ENCODE measurements at places on chromosomes 16 and 17.

- DNase-seq, result no peak
Observed at GRCh38 chr17:43020789-43021740, 1.1 kb downstream of the VAT1 start.

DNA sequence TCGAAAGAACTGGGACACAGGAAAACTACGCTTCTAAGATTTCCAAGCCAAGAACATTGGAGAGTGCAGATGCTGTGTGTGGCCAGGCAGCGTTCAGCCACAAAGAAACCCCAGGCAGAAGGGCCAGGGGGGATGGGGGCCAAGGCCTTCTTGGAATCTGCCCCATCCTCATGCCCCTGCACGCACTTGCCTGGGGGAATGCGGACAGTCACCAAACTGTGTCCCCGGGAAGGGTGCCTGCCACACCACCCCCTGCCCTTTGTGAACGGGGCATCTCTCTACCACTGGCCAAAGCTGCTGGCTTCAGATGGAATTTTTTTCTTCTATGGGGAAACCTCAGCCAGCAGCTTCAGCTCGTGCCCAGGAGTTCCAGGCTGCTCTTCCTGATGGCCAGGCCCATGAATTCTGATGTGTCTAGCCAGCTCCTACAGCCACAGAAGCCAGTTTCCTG, 32.0 kb upstream of the DNAH17 start:
- no peak for DNase-seq

GRCh38 chr16:87661561-87661960, 59.3 kb downstream of the JPH3 start:
- peak; percentile 69 for DNase-seq

DNA sequence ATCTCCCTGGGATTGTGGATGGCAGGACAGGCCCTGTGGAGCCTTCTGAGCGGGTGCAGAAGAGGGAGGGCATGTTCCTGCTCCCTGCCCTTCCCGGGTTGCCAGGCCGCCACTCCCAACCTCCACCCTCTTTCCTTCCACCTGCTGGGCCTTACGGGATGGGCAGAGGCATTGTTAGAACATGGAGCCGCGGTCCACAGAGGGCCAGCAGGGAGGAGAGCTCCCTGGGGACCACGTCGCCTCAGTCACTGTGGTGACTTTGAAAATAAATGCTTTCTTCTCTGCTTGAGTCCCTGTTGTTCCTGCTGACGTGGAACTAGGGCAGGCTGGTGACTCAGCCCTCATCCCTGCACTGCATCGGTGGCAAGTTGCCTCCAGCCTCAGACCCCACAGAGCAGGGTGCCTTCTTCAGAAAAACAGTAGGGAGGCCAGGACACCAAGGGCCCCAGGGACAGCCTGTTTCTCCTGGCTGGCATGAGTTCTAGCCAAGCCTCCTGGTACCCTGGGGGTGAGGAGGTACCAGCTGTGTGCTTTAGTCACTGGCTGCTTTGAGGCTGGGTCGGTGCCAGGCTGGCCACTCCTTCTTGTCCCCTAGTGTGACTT, 224.9 kb downstream of the SEC14L1 start:
- DNase-seq, result peak; percentile 56

DNA sequence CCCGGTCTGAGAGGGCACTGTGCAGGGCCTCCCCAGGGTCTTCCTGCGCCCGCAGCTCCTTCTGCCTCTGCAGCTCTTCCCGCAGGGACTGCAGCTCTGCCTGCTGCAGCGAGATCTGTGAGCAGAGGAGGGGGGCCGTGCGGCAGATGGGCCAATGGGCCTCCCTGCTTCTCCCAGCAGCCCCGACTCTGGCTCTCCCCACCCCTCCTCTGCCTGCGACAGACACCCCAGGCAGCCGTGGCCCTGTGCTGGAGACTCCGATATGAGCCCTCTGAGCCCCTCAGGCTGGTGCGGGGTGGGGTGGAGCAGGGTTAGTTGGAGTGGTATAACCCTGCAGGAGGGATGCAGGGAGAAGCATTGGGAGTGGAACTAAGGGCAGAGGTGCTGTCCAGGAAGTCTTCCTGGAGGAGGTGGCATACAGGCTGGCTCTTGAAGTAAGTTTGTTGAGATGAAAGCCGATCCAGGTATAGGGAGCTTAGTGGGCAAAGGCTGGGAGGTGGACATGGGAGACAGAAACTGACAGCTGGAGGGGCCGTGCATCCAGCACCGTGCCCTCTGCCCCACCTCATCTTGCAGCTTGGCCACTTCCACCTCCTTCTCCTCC, 5.0 kb downstream of the THOC6 start:
- DNase-seq, result no peak

GRCh38 chr17:79028496-79029326, 4.7 kb downstream of the C1QTNF1 start:
- DNase-seq, result peak; percentile 46

GRCh38 chr16:4511441-4512082, 27.0 kb downstream of the CDIP1 start:
- no peak for DNase-seq

All from activated CD8-positive, alpha-beta memory T cell treated with anti-CD3 and anti-CD28 coated beads, Interleukin-2, amount 50 U/mL, for 48 hours (primary cell).